ENCODE measurements at places on chromosomes 11 and 22.
A peak's percentile ranks its signal among the peaks of the same experiment; 100 is the strongest.

DNA sequence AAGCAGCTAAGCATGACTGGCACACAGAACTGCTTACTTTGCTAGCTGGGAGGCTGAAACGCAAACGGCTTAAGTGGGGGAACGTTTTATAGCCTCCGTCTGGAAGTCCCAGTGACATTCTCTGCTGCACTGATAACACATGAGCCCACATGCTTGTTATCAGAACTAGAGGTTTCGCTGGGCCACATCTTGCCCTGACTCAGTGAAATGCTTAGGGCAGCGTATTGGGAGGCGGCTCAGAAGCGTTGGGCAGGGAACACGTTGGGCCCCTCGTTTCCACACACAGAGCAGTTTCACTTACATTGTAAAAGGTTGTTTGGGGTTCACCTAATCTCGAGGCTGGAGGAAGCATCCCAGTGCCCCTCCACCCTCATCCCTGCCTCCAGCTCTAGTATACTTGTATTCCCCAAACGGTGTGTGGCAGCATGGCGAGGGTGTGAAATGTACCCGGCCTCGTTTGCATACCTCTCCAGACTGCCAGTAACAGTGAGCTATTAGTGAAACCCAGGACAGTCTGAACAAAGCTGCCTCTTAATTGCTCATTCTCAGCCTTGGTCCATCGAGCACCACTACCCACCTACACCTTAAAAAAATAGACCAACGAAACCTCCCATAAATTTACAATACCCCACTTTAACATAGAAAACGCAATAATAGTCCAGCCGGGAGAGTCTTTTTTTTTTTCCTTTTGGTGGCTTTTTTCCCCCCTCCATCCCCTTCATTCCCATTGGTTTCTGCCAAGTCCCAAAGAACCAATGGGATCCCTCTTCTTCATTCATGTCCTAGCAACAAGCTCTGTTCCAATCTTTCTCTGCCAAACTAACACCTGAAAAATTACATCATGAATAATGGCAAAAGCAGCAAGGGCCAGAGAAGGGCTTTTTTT, 218.8 kb upstream of the SORL1-AS1 start:
- DNase-seq = no peak

- DNase-seq = no peak
These were observed 794.5 kb upstream of the ANO3 start for GRCh38 chr11:25537393-25537792.

GRCh38 chr11:92340839-92341238, 116.2 kb downstream of the FAT3 start:
- DNase-seq = peak; percentile 3

DNA sequence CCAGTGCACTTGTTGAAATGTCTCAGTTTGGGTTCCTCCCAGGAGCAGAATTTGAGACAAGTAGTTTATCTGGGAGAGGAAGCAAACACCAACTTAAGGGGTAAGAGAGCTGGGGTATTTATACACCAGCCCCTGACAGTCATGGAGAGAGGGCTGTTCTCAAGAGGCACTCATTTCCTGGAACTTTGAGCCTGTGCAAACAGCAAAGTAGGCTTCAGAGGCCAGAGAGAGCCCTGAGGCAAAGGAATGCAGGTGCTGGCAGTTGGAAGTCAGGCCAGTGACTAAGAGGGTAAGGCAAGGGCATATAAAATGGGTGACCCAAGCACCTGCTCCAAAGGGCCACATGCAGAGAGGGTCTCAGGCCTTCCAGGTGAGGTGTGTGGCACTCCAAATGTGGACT, 16.1 kb downstream of the MS4A18 start:
- no peak for DNase-seq

DNA sequence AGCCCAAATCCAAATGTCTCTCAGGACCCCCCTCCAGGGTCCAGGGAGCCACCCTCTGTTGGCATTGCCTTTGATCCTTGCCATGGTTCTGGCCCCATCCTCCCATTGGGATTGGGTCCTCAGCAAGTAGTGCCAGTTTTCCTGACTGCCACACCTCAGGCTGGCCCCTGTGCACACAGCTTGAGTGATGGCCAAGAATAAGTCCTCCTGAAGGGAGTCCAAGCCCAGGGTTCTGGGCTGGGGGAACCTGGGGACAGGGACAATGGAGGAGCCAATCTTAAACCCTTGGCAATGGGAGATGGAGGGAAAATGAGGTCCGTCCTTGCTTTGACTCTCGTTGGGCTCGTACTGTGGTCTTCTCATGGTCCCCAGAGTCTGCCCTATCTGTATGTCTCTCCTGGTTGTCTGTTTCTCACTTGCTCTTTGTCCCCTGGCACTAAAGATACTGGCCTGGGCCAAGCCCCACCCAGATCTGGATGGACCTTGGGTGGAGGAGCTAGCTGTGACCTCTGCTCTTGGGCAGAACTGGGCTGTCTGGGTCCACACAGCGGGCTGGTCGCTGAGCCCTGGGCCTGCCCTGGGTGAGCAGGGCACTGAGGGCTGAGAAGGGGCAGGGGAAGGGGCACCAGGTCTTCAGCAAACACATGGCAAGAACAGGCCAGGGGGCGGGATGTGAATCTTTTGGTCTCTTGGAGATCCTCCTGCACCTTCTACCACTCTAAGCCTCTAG, 2.9 kb downstream of the SOX10 start:
- DNase-seq = no peak
